ENCODE measurements at places on chromosomes 13 and 19.

DNA sequence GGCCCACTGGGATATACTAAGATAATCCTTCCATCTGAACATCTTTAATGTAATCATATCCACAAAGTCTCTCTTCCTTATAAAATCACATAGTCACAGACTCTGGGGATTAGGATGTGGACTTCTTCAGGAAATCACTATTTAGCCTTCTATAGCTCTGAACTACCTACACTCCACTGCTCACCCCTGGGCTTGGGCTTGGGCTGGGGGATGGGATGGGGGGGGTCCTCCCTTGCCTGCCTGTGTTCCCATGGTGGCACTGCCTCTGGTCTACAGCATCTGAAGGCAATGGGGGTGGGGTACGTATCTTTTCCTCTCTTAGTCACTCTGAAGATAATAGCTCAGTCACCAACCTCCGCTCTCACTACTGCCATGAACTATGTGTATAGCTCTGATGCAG lies 67.8 kb upstream of the SERTM1 start:
- no peak for DNase-seq

DNA sequence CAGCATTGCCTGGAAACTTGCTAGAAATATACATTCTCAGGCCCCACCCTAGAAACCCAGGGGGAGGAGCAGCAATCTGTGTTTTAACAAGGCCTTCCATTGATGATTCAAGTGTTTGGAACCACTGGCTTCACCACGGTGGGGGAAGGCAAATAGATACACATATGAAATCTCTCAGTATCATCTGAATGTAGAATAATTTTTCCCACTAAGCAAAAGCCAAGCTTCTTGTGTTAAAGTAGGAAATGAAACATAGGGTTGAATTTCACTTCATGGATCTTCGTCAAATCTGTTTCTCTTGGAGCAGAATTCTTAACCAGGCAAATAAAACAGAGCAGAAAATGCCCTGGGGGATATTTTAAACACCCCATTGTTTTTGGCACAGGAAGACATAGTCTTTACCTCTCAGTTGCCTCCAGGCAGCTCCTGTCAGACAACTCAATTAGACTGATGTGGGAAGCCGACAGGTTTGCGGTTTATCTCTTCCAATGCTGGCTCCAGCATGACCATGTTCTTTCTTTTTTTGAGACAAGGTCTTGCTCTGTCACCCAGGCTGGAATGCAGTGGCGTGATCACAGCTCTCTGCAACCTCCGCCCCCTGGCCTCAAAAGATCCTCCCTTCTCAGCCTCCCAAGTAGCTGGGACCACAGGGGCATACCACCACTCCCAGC lies 213.0 kb downstream of the FOXO1 start:
- DNase-seq = no peak

DNA sequence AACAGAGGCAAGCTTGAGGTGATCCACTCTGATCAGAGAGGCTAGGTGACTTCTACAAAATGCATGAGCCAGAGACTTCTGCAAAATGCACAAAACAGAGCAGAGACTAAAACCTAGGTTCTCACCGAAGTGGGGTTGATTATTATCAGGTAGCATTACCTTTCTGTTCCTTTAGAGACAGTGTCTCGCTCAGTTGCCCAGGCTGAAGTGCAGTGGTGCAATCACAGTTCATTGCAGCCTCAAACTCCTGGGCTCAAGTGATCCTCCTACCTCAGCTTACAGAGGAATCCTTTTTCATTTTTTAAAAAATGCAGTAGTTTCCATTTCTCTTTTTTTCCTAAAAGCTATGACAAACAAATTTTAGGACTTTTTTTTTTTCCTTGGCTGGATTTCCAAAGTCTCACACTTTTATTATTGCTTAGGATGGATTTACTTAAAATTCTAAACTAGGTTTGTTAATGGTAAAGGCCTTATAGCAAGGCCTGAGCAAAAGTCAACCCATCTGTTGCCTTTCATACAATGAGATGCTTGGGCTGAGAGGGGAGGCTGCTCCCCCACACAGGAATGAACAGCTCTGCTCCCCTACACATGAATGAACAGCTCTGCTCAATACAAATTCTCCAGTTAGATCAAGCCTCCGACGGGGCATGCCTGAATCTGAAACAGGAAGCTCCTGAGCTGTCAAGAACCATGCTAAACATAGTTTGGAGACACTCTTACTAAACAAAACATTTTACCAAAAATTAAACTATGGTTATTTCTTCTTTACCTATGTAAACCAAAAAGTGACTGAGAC lies 18.8 kb upstream of the TNFRSF19 start:
- no peak for DNase-seq

- DNase-seq = no peak
Measured at GRCh38 chr19:54577334-54577733, 3.7 kb downstream of the LILRA2 start.

DNA sequence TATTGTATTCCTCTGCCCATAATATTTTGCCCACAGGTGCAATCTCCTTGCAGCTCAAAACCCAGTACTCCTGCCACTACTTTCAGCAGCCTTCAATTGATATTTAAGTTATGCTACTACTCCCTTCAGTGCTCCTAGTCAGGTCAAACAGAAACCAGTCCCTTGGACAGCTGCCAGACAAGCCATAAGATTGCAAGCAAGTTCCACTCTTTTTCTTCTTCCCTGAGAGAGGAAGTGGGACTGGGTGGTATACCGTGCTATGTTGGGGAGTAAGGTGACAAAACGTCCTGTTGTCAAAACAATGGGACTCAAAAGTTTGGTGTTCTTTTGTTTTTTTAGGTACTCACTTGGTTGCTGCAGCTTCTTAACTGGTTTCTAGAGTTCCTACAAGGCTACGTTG lies 63.1 kb upstream of the FRY start:
- DNase-seq = no peak

GRCh38 chr19:58059003-58059670 lies at the start of gene ZNF135:
Gene ZNF135 (plus strand): TSS chr19:58059282. CDS start chr19:58060003, 721 bp downstream.
- peak; percentile 89 for DNase-seq

DNA sequence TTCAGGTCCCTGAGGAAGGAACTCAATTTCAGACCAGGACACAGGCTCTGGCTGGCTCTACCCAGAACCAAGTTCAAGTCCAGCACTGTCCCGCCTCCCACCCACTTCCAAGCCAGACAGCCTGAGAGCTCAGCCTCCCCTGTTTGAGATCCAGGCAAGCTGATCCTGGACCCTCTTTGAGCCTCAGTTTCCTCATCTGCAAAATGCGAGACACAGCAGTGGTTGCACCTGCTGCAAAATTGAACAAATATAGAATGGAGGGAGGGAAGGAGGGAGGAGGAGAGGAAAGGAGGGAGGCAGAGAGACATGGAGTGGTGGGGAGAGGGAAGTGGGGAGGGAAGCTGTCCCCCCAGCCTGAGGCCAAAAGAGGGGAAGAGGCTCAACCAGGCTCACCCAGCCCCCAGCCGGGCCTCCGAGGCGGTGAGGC lies 751 bp downstream of the TMEM221 start:
- no peak for DNase-seq

DNA sequence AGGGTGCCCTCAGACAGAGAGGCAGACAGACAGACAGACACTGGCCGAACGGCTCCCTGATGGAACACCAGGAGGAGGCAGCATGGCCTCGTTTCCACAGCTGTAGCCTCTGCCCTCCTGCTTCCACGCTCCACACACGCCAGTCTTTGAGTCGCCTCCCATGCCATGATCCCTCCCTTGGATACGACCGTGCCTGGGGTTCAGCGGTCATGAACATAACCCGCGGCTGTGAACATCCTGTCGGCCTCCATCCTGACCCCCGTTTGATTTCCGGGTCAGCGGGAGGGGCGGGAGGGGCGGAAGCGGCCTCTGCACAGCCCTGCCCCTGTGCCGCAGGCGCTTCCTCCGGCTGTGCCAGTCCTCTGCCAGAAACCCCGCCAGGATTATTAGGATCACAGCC lies 23.4 kb downstream of the GP6 start:
- no peak for DNase-seq

DNA sequence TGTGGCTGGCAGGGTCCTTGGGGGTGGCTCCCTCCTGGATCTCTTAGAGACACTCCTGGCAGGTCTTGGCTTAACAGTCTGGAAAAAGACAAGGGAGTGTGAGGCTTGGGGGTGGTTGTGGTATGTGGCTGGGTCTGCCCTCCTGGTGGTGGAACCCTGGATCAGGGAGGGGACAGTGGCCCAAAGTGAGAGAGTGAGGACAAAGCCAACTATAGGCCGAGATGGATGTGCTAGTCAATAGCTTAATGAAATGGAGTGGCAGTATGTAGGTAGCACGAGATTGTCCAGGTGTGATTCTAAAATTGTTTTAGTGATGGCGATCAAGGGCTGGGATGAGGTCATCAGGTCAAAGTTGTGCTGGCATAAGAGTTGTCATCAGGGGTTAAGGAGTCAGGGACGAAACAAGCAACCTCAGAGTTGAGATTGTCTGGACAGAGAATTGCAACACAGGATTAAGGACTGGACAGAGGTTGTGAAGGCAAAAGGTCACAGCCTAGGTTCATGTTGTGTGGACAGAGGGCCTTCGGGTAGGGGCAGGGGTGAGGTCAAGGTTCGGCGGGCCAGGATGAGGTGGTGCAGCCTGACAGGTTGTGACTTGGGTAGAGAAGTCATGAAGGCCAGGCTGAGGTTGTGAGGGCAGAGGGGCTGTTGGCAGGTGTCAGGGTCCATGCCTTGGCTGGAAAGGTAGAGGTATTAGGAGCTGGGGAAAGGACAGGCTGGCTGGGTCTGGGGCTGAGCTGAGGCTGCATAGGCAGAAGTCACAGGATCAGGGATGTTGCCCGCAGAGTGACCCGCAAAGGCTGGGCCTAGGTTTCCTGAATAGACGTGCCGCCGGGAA lies 4.5 kb upstream of the RASAL3 start:
- DNase-seq = no peak

GRCh38 chr19:1028062-1028926 lies 1.9 kb downstream of the CNN2 start:
- DNase-seq = peak; percentile 99

DNA sequence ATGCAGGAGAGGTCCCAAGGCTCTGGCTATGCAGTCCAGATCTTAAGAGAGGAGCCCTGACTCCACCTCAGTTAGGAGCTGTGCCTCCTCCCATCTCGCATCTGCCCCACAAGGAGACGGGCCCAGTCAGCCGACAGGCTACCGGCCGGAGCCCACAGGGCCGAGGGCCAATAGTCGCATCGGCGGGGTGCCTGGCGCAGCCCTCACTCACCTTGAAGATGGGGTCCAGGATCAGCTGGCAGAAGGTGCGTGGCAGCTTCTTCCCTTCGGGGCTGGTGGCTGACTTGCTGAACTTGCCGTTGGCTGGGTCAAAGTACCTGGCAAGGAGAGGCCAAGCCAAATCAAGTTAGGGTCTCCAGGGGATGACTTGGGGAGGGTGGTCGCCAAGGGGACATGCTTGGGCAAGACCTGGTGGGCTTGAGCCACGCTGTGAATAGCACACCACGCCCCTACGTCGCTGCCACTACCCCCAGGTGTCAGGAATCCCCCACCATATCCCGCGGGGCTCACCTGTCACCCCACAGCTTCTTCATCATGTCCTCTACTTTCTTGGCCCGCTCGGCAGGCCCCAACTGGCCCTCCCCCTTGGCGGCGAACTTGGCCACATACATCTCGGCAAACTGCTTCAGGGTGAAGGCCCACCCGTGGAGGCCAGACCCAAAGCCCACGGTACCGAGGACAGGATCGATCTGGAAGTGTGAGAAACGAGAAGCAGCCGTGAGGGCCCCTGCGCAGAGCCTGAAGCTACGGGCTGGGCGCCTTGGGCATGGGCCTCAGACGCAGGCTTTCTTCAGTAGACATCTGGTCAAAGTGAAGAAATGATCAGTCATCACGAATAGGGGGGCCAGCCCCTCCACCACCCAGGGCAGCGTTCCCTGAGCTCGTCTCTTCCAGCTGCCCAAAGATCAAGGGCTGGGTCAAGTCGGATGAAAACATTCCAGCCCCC lies 3.3 kb downstream of the EEF2 start:
- DNase-seq = no peak

GRCh38 chr13:48797127-48797526 lies 143.4 kb downstream of the CYSLTR2 start:
- no peak for DNase-seq

GRCh38 chr19:27906081-27906480 lies 1306.9 kb downstream of the UQCRFS1 start:
- DNase-seq = peak; percentile 54

DNA sequence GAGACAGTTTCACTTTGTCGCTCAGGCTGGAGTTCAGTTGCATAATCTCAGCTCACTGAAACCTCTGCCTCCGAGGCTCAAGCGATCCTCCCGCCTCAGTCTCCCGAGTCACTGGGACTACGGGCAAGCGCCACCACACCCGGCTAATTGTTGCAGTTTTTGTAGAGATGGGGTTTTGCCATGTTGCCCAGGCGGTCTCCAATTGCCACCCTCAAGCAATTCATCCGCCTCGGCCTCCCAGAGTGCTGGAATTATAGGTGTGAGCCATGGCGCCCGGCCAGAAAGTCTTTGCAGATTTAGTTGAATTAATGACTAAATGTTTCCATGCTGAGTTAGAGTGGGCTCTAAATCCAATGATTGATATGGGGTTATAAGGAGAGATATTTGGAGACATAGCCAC lies 4.5 kb upstream of the CADM4 start:
- no peak for DNase-seq

- no peak for DNase-seq
Measured at GRCh38 chr13:98810746-98811145, 58.3 kb upstream of the SLC15A1 start.

DNA sequence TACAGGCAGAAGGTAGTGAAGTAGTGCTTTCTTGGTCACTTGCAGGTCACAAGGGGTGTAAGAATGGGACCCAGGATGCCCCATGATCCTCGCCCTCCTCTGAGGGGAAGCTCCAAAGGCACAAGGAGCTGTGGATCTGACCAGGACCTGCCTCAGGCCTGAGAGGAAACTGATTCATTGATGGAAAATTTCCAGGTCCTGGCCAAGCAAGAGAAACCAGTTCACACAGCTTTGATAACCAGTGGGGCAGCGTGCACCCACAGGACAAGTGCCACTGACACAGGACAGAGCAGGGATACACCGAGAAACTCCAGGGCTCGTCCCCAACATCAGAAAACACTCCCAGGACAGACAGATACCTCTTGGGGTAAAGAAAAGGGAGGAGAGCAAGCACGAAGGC lies 177.1 kb downstream of the RBM26 start:
- no peak for DNase-seq

GRCh38 chr19:51082611-51083010 lies at the start of gene KLK14:
Gene KLK14 (minus strand): TSS chr19:51082887. CDS start chr19:51082614, 273 bp downstream.
- no peak for DNase-seq

DNA sequence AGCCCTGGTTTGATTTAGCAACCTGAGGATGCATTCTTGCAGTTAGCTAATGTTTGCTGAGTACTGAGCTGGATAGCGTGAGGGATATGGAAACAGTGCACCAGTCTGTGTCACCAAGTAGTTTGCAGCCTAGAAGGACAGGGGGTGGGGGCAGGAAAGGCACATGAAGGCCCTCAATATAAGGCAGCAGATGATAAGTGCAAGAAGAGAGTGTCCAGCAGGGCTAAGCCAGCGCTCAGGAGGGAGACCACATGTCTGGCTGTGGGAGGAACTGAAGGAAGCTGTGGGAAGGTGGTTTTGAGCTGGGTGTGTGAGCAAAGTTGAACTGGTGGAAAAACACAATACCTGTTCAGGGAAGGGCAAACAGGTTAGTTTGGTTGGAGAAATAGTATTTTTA lies 1.7 kb downstream of the CXCL17 start:
- DNase-seq = no peak

- DNase-seq = no peak
Measured at GRCh38 chr19:34639491-34640085, 37.4 kb downstream of the SCGB2B2 start.

- DNase-seq = peak; percentile 59
Measured at GRCh38 chr19:41700381-41701195, 7.8 kb upstream of the CEACAM5 start.

GRCh38 chr13:51136276-51136980 lies 25.4 kb upstream of the C13orf42 start:
- DNase-seq = peak; percentile 75

- DNase-seq = no peak
Measured at GRCh38 chr13:66689628-66690027, 540.5 kb downstream of the PCDH9 start.

GRCh38 chr19:11269408-11269807 lies 7.1 kb upstream of the DOCK6 start:
- no peak for DNase-seq
